Stimulated activated CD8-positive, alpha-beta memory T cell treated with anti-CD3 and anti-CD28 coated beads, Interleukin-4, amount 100 ng/mL, for 1 hour (primary cell): ENCODE measurements at places on chromosomes 6 and 20.

GRCh38 chr20:32201977-32202363 is 5.6 kb downstream of the PLAGL2 start:
- DNase-seq = no peak

DNA sequence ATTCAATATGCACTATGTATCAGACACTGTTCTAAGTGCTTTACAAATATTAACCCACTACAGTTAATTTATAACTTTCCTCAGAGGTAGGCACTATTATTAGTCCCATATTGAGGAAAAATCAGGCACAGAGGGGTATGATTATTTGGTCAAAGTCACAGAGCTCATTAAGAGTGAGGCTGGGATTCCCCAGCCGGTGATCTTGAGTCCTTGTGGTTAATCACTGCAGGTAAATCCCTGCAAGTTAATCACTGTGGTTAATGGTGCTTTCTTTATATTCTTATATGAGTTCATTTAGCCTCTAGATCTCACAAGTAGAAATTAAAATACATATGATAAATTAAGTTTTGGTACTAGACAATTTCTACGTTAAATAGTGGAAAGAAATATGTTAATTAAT is 9.2 kb downstream of the CRYBG1 start:
- no peak for DNase-seq

DNA sequence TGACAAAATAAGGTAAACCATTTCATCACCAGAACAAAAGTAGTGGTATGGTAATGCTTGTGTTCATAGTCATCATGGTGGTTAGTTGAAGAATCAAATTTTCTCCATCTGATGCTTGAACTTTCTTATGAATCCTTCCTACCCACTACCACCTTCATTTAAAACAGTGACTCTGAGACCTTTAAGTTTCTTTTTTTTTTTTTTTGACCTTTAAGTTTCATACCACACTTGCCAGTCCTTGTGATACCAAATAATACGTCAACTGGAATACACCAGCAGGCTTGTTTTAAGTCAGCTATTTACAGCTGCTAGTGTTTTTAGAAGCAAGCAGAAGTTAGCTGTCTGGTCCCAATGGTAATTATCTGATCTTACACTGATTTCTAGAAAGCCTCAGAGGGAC is 413.4 kb upstream of the SOX4 start:
- no peak for DNase-seq

DNA sequence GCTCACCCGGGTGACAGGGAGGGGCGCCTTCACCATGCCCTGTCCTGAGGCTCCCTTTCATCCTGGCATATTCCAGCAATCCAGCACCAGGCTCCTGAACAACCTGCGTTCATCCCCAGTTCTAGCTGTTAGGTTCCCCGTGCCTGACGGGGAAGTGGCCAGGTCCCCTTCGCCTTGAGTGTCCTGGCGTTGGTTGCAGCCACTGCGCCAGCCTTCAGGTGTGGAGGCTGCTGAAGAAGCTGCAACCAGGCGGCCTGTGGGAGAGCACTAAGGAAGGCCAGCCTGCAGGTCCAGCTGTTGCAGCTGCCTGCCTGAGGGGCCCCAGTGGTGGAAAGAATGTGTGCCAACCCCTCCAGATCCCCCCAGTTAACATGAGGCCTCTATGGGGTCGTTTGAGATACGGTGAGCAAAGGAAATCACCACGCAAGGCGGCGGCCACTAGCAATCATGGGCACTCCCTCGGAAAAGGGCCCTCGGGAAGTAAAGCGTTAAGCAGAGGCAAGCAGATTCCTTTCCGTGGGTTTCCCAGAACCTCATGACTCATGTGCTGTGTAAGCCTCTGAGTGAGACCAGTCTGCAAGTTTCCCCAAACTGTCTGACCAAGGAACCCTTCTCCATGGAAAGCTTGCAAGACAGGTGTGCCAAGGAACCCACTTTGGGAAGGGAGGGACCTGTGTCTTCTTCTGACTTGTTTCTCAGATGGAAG is 320.8 kb downstream of the TAF4 start:
- no peak for DNase-seq

DNA sequence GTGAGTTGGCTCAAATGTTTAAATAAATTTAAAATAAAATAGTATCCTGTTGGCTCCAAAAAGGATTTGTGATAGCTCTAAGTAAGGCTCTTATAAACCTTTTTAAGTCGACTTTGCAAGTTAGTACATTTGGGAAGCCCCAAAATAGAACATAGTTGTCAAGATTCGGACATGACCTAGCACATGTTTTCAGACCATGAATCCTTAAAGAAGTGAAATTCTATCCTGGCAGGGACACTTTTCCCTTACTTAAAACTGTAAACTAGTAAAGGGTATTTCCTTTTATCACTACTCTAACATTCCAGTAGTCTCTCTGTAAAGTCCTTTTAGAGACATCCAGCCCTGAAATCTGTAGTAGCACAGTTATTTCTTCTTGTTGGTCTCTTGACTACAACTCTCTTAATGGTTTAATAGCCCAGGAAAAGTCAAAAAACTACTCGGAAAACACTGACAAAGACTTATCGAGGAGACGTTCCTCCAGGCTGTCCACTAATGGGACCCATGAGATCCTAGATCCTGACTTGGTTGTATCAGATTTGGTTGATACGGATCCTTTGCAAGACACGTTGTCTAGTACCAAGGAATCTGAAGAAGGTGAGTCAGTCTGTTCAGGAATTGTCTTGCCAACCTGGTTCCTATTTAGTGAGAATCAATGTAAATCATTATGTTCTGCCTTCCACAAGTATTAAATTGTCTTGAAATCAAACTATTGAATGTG is 83.6 kb downstream of the SCAND1 start:
- DNase-seq = no peak

DNA sequence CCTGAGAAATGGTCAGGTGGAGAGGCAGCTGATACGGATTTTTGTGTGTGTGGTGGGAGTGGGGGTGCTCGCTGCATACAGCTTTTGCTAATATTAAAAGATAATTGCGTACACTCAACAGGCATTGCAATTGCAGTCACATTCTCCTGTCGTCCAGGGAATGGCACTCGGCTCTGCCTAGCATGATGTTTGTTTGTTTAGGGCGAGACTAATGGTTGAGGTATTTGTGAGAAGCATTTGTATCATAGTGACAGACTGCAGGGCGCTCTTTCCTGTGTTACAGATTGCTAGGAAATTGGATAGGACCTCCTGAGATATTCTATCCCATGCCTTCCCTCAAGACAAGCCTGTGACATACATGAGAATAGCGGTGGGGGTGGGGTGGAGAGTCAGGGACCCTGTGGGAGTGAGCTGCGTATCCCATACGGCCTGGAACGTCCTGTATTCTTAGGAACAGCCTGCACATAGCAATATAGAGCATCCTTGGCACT is 207.4 kb downstream of the SOX4 start:
- DNase-seq = no peak

DNA sequence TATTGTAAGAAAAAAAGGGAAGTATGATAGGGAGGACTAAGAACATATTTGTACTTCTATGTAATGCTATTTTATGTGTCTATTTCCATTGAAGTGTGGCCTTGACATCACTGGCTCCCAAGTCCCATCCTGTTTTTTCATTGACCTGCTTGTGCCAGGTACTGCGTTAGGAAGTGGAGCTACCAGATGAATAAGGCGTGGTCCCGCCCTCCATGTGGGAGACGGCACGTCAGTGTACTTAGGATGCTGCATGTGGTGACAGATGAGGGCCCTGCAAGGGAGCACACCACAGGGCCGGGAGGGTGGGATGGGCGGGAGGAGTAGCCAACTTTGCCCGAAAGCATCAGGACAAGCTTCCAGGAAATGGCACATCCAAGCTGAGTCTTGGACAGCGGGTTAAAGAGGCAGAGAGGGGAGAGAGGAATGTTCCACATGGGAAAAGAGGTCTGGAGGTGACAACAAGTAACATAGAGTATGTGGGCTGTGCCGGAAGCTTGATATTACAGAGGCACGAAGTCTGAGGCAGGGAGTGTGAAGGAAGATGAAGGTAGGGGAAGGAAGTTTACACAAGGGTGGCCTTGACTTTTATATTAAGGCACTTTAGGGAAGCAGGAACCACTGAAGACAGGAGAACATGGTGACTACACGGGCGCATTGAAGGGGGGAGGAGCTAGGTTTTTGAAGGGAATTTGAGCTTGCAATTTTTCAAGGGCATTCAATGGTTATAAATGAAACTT is 140.6 kb downstream of the MTHFD1L start:
- no peak for DNase-seq

DNA sequence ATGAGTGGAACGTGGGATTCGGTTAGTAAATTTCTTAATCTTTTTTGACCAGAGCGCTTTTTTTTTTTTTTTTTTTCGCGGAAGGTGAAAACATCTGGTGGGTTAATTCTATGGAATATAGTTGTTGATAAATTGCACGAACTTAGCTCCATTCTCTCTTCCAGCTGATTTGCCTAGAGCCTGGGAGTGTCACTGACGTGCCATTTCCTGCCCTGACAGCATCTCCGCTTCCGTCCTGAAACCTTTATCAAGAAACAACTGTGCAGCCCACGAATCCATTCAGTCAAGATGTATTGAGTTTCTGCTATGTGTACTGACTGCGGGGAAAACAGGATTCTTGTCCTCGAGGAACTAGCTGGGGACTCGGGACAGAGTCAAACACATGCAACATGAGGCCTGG is 59.5 kb upstream of the TGM3 start:
- DNase-seq = no peak

DNA sequence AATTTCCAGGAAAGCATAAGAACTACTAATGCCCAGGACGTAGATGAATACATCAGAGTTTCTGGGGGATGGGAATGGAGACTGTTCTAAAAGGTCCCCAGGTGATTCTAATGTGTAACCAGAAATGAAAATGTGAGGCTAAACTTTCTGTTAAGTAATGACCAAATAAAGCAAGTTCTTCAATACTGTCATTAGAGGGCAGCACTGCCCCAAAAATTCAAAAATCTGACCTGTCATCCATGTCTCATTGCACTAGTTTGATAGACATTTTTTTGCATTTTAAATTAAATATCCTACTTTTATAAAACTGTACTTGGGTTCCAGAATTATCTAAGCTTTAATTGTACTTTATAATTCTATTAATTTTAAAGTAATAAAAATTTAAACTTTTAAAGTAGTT is 94.9 kb downstream of the RFX6 start:
- no peak for DNase-seq
